RKO (cell line): ENCODE measurements at places on chromosomes 3 and 15.

- peak; percentile 92 for DNase-seq
These were observed 54.1 kb downstream of the NFKBIZ start for GRCh38 chr3:101903451-101903871.

DNA sequence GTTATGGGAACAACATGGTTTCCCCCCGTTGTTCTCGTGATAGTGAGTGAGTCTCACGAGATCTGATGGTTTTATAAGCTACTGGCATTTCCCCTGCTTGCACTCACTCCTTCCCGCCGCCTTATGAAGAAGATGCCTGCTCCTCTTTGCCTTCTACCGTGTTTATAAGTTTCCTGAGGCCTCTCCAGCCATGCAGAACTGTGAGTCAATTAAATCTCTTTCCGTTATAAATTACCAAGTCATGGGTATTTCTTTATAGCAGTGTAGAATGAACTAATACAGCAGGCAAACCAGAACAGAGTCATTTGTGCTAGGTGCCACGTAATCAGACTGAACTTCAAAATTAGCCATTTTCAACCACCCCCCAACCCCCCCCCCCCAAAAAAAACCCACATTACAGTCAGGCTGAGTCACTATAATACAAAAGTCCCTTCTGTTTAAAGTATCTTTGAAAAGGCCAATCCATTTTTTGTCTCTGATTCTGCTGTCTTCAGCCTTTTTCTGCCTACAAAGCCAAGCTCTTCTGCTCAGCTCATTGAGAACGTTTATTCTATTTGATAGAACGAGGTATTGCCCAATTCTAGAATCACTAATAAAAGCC, 4.1 kb downstream of the OR4F6 start:
- peak; percentile 51 for DNase-seq

DNA sequence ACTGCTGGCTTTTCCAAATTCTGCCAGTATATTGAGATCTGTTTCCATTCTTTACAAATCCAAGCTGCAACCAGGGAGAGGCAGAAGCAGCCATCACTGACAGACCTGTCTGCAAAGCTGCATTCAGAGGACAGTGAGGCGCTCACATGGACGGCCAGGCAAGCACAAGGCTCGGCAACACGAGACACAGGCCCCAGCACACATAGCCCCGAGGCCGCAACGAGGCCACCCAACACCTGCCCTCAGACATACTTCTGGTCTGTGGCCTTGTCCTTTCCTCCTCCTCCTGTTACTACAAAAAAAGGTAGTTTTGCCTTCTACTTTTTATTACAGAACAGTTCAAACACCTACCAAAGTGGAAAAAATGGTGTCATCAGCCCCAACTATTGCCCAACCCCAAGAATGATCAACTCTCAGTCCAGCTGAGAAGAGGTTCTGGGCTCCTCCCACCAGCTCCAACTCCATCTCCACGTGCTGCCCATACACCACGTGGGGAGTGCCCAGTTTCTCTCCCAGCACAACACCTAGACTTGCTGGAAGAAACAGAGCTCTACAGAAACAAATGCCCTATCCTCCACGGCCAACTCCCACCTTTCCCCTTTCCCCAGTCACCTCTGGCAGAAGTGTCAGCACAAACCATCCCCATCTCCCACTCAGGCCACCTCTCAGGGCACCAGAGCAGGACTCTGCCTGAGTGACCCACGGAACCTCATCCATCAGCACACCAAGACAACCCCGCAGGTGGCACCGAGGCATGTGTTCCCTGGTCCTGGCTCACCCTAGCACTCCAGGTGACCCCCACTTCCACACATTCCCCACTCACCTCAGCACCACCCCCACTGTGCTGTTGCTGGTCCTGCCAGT, 7.4 kb downstream of the ZXDC start:
- no peak for DNase-seq

DNA sequence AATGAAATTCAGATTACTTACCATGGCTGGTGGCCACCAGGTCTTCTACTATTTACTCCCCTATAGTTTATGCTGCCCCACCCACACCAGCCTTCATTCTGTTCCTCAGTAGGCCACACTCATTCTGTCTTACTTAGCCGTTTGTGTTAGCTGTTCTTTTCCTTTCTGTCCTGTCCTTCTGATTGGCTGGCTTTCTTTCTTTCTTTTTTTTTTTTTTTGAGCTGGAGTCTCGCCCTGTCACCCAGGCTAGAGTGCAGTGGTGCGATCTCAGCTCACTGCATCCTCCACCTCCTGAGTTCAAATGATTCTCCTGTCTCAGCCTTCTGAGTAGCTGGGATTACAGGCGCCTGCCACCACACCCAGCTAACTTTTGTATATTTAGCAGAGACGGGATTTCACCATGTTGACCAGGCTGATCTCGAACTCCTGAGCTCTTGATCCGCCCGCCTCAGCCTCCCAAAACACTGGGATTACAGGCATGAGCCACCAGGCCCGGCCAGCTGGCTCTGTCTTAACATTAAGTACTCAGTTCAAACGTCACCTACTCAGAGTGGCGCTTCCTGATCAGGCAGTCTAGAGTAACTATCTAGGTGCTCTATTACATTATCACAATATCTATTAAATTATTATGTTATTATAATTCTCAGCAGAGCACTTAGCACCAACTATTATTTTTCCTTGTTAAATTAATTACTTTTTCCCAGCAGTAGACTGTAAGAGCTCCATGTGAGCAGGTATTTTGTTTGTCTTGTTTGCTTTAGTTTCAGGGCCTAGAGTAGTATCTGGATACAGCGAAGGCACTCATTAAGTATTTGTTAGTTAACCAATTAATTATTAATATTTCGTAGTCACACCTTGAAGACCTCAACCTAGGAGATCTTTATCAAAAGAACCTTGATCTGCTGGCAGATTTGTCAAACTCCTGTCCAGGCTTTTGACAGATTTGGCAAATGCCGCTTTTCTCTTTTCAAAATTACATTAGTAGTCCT, 6.4 kb downstream of the CMSS1 start:
- no peak for DNase-seq

GRCh38 chr3:31421314-31422048, 111.2 kb upstream of the STT3B start:
- no peak for DNase-seq

- no peak for DNase-seq
These were observed 257.4 kb upstream of the CBLB start for GRCh38 chr3:106126067-106126845.

- no peak for DNase-seq
These were observed 187.3 kb upstream of the ATP11B start for GRCh38 chr3:182605882-182606611.

DNA sequence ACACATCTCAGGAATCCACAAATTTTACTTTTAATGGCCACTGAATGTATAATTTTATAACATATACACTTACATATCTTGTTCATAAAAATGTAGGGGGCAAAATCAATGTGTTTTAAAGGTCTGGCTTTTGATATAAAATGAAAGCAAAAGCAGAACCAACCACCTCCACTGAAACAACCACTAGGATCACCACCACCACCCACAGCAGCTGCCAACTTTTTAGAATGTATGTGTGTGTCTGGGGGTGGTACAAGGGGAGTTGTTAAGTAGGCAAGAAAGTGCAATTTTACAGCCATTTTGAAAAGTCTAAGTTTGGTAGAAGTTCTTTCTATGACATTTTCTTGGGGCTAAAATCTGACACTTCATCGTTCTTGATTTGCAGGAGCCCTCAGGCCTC, 44.0 kb downstream of the OTOL1 start:
- no peak for DNase-seq

DNA sequence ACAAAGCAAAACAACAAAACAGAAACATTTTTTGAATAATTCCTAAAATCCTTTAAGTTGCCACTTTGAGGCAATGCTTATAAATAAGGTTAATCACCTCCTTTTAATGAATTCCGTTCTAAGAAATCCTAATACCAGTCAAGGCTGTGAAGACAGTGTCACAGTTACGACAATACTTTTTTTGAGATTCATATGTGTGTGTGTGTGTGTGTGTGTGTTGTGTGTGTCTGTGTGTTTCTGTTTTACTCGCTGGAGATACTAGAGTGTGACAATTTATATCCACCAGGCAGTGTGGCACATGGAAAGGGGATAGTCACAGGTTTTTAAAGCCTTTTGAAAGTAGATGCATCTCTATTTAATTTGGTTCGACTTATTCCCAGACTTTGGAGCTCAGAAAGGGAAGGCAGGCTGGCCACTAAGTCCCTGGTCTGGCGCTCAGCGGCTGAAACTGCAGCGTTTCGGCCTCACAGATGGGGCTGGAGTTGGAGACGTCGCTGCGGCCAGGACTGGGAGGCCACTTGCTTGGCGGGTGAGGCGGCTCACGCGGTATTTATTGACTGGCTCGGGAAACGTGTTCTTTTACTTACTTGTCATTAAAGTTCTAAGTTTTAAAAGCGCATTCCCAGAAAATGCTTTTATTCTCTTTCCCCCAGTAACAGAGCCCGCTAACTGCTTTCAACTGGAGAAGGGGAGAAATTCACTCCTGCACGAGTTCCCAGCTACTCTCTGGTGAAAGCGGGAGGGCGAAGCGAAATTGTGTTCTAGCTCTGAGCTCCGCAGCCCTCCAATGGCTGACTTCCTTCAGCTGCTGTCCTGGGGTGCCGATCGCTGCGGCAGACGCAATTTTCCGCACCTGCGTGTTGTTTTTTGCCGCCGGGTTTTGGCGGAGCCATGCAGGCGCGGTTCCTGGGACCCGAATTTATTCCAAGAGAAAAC, 13.7 kb downstream of the ZIC1 start:
- no peak for DNase-seq

DNA sequence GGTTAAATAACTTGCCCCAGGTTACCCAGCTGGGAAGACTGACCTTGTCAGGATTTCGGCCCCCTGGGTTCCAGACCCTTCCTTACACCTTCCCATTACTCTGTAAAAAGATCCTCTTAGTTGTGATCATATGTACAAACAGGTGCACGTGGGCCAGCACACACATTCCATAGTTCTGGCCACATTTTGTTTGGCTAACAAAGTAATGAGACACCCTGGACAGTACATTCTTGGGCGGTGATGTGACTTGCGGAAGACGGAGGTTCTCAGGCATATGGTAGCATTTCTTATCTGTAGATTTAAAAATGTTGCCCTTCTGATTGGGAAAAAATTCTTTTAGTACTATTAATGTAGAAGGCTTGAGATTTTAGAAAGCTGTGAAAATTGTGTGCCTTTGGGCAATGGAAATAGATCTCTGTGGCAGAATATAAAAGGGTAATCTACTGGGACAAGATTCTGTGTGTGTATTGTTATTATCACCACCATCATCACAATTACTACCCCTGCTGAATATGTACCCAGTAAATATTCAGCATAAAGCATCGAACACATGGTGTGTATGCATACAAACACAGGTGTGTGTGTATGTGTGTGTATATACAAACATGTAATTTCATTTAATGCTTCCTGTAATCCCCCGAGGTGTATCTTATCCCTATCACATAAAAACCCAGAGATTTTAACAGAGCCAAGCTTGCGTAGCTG, 205.4 kb upstream of the UBE2E1 start:
- DNase-seq: peak; percentile 62

GRCh38 chr15:29208836-29209235, 60.8 kb downstream of the NSMCE3 start:
- DNase-seq: no peak

DNA sequence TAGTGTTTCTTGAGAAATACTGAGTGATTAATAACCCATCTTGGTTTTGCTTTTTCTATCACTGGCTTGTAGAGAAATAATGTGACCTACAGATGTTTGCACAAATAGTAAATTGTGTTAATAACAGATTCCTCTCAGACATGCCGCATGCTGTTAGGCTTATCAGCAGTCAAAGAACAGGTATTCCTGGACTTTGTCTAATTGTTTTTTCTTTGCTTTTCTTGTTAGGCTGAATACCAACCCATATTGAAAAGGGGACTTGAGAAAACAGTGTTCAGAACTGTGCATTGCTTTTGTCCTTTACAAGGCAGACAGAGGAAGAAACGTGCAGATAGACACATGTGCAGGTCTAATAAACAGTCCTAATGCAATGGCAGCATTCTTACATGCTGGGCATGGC, 51.0 kb upstream of the RARB start:
- no peak for DNase-seq

DNA sequence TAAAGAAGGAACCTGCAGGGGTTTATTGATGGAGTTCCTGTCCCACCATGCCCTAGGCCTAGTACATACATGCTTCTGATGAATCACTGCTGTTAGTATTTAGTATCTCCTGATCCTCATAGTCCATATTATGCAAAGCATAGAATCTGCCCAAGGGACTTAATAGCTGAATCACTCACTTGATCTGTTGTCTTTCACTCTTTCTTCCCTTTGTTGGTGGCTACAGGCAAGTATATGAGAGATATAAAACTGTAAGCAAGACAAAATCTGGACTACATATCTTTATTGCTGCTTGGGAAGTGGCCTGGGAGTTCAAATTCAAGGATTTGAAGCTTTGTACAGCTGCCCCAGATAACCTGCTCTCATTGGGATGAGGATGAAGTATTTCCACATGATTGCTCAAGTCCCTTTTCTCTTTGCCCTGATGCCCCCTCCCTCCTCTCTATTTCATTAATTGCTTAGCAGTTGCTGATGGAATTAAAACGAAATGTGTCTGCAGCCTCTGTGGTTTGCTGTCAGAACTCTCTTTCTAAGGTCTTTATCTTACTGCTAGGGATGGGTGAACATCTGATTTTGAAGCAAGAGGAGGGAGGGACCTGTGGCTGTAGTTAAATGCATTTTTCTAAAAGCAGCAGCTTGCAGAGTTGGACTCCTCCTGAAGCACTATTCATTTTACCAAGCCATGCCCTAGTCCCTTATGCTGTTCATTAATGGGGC, 114.1 kb downstream of the ZNF609 start:
- no peak for DNase-seq

- DNase-seq: no peak
These were observed 24.8 kb downstream of the CCR1 start for GRCh38 chr3:46183330-46183729.

DNA sequence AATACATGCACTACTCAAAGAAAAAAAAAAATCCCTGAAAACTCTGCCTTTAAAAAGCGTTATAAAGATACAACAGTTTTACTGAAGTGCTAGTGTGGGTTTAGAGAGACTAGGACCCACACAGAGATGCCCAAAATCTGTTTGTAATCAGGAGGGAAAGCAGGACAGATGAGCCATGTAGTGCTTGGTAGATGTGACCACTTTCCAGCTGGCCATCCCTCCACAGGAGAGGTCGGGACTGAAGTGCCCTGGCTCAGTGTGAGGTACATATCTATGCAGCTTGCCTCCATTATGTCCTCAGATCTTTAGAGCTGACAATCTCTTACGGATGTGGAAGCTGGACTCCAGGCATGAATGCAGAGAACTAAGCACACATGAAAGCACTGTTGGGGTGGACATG, 57.5 kb upstream of the NANOGP8 start:
- DNase-seq: no peak

DNA sequence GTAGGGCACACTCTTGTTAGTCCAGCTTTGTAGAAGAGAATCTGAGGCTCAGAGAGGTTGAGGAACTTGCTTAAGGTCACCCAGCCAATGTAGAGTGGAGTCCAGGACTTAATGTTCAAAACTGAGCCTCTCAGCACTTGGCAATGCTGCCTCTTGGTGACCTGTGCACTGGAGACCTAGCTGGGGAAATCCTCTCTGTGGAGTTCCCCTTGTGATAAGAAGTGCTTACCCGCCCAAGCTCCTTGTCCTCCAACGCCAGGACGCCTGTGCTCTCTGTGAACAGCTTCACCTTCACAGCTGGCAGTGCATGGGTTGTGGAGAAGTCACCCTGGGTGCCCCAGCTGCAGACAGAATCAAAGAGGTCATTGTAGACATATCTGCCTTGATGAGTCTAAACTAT, 219.1 kb upstream of the FEZF2 start:
- no peak for DNase-seq

GRCh38 chr3:25567388-25567787, 97.3 kb downstream of the TOP2B start:
- no peak for DNase-seq
